ENCODE measurements at places on chromosomes 5 and 9.

DNA sequence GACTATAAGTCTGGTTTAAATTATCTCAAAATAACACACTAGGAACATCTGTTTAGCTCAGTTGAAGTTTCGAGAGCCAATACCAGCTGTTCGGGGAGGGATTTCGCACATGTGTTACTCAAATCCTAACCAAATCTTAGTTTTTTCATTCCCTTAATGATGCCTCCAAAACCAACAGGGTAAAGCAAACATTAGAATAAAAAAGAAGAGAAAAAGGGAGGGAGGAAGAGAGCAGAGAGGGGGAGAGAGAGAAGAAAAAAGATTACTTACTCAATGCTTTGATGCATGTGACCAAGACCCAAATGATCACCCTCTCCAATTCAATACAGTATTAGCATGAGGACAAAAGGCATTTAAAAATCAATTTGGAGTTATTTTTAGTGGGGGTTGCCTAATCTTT lies 86.0 kb upstream of the NR5A1 start:
- no peak for DNase-seq

DNA sequence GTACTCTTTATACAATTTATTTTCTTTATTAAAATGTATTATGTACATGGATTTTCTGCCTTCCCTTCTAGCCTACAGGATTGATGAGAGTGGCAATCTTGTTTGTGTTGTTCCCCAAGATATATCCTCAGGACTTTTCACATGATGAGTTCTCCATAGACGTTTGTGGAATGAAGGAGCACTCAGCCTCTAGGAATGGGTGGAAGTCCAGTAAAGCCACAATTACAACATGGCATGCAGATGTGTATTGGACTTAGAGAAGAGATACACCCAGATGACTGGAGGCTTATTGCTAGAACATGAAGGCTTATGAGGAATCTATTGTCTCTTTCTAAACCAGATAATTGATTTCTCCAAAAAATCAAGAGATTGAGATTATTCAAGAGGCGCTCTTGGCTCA lies 8.2 kb upstream of the DOCK2 start:
- DNase-seq = no peak

DNA sequence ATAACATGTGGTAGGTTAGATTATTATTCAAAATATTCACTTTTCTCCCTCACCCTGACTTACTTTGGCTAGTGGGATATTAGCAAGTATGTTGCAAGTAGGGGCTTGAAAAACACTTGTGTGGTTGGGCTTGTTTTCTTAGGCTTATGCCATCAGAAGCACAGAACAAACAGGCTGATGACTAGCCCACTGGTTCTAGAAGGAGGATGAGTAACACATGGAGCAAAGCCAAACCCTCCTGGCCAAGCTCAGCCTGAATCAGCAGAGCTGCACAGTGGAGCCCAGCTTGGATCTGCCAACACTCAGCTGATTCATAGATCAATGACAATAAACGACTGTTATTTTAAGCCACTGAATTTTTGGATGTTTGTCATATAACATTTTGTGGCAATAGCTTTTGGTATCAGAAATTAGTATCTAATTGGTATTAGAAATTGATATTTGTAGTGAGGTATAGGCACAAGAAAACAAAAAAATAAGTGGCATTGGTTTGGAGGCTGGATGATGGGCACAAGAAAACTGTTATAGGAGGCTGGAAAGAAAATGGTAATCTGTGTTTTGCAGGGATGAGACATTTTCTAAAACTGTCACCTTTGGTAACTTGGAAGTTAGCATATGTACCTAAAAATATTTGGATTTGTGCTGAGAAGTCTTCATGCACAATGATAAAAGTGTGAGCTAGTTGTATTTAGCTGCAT lies 46.1 kb upstream of the ZBED3 start:
- DNase-seq = peak; percentile 7

DNA sequence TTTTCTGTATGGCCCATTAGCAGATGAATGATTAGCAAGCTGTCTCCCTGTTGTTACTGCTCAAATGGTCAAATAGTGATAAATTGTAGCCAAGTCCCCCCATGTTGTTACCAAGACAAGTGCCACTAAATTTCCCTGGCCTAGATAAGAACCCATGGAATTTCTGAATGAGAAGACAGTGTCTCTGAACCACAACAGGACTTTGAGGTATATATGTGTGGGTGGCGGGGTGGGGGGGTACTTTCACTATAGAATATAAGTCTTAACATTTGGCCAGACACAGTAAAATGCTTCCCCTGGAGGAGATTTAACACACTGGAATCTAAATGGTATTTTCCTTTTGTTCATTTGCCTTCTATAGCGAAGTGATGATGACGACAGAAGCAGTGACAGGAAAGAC lies 28.7 kb downstream of the XPA start:
- peak; percentile 10 for DNase-seq

- DNase-seq = no peak
Measured at GRCh38 chr9:95083086-95083768, 234.3 kb downstream of the FANCC start.

DNA sequence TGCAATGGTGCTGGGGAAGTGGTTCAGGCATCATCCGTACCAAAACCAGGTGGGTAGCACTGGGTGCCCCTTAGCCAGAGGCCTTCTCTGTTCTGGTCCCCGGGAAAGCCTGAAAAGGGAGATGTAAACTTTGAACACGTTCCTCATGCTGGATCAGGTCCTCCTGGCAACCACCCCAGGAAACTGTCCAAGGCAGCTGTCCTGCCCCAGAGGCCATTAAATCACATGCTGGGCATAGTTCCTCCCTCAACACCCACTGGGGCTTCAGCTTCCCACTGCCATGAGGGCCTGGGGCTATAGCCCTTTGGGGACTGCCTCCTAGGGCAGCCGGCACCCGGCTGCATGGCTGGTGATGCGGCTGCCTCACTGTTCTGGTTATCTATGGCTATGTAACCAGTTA lies 228.9 kb upstream of the MVB12B start:
- DNase-seq = no peak

All from stimulated activated CD4-positive, alpha-beta T cell treated with anti-CD3 and anti-CD28 coated beads, Interleukin-1b, Interleukin-23, amount 100 ng/mL, for 48 hours (primary cell).